Erythroblast (primary cell): ENCODE measurements at places on chromosomes 12 and 14.

- no peak for DNase-seq
These were observed 26.6 kb downstream of the RASSF3 start for GRCh38 chr12:64636856-64637255.

DNA sequence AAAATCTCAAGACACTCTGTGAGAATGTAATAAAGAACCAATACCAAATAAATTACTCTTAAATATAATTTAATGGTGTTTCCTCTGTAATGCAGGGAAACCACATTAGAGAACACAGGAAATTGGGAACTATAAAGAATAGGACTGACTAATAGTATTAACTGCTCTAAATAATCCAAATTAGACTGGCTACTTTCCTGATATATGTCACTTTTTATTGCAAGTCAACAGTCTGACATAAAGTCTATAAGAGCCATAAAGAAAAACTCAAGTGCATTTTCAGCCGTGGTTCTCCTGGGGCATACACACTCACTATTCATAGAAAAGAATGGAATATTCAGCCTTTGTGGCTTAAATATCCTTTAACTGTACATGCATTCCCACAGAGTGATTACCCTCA is 124.8 kb upstream of the OVCH1 start:
- no peak for DNase-seq

DNA sequence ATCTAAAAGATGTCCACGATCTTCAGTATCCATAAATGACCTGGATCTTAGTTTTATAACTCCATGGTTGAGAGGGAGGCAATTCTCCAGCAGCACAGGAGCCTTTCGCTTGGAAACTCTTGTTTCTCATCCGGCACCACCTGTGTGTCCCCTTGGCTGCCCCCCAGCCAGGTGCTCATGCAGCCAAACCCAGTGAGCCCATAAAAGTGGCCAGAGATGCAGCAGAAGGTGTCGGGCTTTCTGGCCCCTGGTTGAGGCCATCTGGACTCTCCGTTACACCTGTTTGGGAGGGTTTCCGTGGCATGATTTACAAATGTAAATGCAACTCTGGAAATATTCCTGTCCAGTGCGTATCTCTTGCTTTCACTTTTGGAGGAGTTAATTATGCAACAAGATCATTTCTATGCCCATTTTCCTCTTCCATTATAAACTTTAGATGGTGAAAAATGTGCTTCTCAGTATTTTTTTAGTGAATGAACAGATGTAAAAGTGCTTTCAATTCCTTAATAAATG is 291.1 kb downstream of the DIO2 start:
- no peak for DNase-seq

- no peak for DNase-seq
These were observed 619 bp downstream of the ERC1 start for GRCh38 chr12:991350-992333.

DNA sequence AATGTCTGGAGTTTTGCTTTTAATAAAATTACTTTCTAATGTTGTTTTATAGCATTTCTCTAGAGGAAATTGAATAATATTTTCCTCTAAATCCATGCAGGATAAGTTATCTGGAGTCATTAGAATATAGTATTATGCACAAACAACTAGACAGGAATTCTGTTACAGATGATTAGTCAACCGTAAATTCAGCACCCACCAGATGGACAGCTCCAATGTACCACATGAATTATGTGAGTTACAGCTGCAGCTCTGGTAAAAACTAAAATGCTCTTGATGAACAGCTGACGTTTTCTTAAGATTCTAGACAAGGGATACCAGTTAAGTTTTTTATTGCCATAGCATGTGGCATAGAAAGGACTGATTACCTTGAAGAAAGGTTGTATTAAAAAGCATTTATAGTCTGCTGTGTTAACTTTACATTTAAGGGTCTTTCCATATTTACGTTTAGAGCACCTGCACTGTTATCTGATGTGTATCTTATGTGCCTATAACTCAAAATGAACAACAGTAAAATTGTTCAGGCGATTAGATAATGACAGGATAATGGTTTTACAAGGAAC is 321.4 kb upstream of the LRFN5 start:
- peak; percentile 2 for DNase-seq

- DNase-seq: peak; percentile 74
These were observed at the start of gene SETD1B for GRCh38 chr12:121803861-121804416. Gene SETD1B, plus strand, starts transcription at chr12:121804009. Its CDS starts 729 bp downstream, at chr12:121804738.

DNA sequence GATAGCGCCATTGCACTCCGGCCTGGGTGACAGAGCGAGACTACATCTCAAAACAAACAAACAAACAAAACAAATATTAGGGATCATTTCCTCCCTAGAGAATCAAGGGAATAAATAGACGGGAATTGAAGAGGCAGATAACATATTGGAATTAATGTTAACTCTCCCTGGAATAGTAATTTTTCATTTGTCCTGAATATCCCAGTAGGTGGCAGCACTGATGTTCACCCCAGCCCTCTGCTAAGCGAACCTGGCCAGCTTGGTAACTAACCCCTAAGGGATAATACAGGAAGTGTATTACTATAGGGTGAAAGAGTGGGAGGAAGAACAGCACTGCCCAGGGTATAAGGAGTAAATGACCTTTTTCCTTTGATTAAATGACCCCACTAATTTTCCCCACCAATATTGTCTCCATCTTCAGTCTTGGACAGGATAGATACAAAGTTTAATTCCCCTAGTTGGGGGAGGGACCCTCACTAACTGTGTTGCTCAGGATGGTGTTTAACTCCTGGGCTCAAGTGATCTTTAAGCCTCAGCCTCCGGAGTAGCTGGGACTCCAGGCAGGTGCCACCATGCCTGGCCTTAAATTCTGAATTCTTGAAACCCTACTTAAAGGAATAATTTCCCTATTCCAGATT is 40.5 kb downstream of the SLC2A14 start:
- DNase-seq: peak; percentile 73

GRCh38 chr14:24892497-24893051 is 157.4 kb downstream of the STXBP6 start:
- no peak for DNase-seq

DNA sequence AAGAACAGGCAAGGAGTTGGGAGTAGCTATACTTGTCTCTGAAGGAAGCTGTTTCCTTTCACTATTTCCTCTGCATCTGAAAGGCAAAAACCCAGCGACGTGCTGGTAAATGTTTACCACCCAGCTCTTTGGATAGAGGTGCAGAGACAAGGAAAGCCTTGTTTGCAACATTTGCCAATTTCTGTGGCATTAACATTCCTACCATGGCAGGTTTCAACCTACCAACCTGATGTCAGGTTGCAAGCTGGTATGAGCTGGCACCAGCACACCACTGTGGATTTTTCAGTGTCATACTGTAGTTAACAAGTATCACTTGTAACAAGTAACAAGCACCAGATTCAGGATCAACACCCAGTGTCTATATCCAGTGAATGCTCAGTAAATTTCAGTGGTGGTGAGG is 294.8 kb upstream of the TMPO start:
- no peak for DNase-seq

DNA sequence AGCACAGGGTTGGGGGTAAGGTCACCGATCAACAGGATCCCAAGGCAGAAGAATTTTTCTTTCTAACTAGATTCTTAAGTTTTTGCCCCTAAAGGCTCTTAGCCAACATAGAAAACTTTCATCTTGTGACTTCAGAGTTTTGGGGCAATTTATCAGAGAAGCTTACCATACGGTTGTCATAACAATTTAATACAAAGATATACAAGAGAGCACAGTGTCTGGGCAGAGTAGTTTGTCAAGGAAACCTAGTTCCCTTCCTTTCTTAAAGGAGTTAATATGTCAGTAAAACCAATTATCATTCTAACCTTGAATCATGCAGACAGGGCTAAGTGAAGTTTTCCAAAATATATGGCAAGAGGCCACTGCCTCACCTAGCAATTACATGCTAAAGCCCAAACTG is 18.4 kb downstream of the NR2C1 start:
- no peak for DNase-seq

- DNase-seq: peak; percentile 17
These were observed 443.5 kb upstream of the RGS6 start for GRCh38 chr14:71488703-71489191.

GRCh38 chr14:76212242-76212641 is 60.5 kb downstream of the GPATCH2L start:
- DNase-seq: no peak

GRCh38 chr12:28699029-28699428 is 450.0 kb upstream of the FAR2 start:
- DNase-seq: no peak

GRCh38 chr14:61645247-61645646 is 50.1 kb upstream of the HIF1A start:
- DNase-seq: no peak

- DNase-seq: no peak
These were observed 388.0 kb downstream of the VRK1 start for GRCh38 chr14:97185186-97185585.

- no peak for DNase-seq
These were observed 2.4 kb downstream of the SLC17A8 start for GRCh38 chr12:100359248-100359647.

GRCh38 chr14:21541413-21542074 is 15.4 kb upstream of the SALL2 start:
- no peak for DNase-seq

- no peak for DNase-seq
These were observed 31.7 kb upstream of the PNMA1 start for GRCh38 chr14:73745571-73746519.

DNA sequence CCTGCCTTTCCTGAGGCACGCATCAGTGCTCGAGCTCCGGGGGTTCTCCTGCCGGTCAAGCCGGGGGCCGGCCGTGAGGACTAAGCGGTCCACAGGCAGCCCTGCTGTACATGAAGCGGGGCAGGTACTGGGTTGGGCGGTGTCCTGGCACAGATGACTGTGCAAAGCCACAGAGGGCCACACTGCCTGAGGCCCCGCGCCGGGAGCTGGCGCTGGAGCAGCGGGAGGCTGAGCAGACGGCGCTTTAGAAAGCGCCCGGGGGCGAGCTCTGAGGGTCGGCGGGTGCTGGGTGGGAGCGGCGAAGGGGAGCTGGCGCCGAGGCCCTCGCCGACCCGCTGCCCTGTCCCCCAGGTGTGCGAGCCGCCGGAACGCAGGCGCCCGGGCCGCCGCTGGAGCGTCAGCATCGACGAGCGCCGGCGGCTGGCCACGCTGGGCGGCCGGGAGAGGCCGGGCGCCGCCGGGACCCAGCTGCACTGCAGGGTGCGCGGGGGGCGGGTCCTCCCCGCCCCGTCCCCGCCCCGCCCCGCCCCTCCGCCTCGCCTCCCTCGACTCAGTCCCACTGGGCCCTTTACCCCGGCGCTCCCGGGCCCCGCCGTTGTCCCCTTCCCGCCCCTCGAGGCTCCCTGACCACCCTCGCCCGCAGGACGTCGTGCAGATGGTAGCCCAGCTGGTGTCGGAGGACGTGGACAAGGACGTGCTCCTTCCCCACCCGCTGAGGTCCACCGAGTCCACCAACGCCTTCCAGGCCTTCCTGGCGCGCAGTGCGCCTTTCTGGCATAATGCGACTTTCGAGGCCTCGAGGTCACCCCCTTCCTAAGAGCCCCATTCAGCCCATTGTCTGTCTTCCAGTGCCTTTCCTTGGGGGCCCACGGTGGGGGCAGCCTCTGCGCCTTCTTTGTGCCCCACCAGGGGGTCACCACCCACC is 8.3 kb upstream of the MTA1 start:
- peak; percentile 60 for DNase-seq

GRCh38 chr14:24712374-24712773 is 78.4 kb upstream of the GZMB start:
- no peak for DNase-seq

DNA sequence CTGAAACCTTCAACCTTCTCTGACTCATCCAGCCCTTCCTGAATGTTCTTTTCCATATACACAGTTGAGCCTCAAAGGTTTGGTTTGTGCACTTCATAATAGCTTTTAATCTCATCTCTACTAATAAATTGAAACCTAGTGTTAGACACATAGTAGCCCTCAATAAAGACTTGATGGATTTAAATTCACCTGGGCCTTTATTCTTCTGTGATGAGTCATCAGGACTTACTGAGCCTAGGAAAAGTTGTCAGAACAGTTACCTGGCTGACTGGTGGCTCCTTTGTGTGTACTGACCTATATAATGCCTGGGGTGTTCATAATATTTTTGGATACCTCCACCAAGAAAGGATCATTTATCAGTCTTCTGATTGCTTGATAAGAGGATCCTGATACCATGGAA is 86.4 kb upstream of the NTF3 start:
- no peak for DNase-seq

- DNase-seq: no peak
These were observed 348.5 kb downstream of the EGLN3 start for GRCh38 chr14:33602396-33602795.

GRCh38 chr12:100733817-100734593 is 60.6 kb upstream of the ANO4 start:
- no peak for DNase-seq

- no peak for DNase-seq
These were observed 52.8 kb downstream of the HMGA2 start for GRCh38 chr12:65876898-65877721.

GRCh38 chr12:47825173-47825639 is 5.5 kb upstream of the HDAC7 start:
- DNase-seq: no peak

GRCh38 chr14:64983439-64984310 is 3.0 kb upstream of the FNTB start:
- peak; percentile 70 for DNase-seq

DNA sequence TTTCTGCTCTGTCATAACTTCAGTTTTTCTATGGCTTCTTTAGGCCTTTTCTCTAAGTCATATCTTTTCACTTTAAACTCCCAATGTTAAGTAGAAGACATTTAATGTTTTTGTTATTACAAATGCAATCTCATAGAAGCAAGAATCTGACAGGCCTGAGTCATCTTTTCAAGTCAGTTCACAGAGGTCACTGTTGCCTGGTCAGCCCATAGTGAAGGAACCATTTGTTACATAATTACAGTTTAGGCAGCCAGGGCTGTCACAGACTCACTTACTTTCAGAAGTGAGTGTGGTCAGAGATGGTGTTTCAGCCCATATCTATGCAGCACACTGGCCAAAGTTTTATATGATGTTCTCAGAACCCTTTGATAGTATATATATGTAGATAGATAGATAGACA is 46.5 kb downstream of the CCER1 start:
- DNase-seq: no peak

DNA sequence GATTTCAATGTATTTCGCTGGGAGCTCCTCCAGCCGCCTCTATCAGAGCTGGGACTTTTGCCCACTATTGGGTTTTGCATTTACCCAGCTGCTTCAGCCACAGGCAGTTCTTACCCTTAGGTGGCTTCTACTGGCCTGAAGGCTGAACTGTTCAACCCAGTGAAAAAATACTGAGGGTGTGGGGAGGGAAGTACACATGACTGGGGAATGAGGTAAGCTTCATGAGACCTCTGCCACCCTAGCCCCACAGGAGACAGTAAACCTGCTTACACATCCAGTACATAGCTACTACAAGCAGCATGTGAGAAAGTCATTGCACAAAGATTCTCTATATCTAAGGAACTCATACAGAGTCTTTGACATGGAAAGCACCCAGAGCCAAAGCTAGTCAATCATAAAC is 411.1 kb downstream of the SYT1 start:
- DNase-seq: no peak
